ENCODE measurements at places on chromosomes 2 and 18.

GRCh38 chr2:40797120-40797519 lies 345.2 kb upstream of the SLC8A1 start:
- DNase-seq = no peak

DNA sequence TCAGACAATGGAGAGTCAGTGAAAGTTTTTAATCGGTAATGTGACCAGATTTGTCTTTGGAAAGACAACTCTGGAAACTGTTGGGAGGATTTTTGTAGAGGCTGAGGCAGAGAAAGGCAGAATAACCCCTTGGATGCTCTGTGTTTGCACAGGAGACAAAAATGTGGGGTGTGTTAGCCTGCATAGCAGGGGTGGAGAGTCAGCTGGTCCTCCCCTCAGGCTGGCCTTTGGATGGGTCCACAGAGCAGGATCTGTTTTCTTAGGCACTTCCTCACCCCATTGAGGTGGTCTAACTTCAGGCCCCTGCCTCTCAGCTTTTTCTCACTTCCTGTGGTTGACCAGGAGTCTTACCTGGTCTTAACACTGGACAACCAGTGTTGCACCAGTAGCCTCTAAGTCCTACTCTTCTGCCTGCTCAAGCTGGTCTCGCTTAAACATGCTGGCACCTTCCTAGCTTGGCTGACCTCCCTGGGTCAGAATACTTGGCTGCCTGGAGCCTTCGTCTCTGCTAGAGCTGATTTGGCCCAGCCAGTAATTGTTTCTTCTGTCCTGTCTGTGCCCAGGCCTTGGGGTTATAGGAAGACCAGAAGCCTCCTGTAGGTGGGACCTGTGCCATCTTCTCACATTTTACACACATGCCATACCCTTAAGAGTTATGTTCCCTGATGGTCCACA lies 259.8 kb upstream of the RASGRP3 start:
- no peak for DNase-seq

- peak; percentile 0 for DNase-seq
These were observed 256.4 kb upstream of the NETO1 start for GRCh38 chr18:73124175-73124574.

DNA sequence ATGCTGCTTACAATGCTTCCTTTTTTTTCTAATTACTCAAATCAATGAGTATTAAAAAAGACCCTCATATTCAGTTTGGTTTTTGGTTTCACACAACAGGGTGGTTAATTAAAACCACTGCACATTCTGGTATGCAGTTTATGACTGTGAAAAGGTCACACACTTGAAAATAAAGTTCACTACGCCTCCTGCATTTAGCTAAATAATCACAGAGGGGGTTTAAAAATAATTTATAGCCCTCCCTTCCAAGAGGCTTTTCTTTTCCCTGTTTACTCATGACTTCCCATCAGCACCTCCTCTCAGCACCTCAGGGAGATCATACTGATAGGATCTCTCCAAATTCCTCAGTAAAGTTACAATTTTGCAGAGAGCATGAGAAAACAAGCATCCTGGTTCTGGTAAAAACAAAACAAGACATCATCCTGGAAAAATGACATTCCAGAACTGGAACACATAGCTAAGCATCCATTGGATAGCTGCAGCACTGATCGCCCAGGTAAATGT lies 129.5 kb upstream of the TMEM200C start:
- no peak for DNase-seq

DNA sequence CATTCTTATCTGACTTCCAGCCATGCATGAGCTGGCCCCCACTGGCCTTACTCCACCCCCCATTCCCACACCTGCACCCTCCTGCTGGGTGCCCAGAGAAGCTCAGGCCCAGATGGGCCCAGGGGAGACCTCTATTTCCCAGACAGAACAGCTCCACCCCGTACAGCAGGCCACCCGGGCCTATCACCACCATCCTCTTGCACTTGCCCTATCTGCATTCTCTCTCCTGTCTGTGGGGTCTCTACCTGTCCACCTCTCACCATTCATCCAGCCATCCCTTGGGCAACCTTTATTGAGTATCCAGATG lies 25.3 kb upstream of the TNS1 start:
- DNase-seq = no peak

DNA sequence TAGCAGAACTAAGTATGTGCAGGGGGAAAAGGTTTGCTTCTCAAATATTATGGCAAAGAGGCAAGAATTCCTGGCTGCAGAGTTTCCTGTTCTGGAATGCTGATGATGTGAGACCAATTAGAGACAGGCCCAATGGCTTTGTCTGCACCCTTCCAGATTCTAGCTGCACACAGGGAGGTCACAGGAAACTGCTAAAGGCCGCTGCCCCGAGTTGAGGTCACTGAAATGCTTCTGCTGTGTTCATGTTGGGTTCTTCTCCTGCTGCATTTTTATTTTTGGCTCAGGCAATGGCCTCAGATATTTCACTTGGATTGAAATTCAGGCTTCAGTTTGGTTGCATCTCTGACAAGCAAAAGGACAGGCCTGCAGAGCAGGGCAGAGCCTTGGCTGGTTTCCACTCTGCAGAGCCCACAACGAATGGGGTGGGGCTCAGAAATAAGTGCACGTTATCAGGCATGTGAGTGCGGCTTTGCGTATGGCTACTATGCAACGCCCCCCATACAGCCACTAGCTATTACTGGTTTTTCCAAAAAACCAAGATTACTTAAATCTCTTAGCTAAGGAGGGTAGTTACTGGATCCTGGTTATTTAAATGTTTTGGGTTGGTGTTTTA lies 66.9 kb upstream of the FZD5 start:
- DNase-seq = no peak

- no peak for DNase-seq
These were observed 331.7 kb downstream of the TNS1 start for GRCh38 chr2:217671075-217671474.

- DNase-seq = peak; percentile 45
These were observed 10.4 kb upstream of the LRRFIP1 start for GRCh38 chr2:237616734-237617586.

DNA sequence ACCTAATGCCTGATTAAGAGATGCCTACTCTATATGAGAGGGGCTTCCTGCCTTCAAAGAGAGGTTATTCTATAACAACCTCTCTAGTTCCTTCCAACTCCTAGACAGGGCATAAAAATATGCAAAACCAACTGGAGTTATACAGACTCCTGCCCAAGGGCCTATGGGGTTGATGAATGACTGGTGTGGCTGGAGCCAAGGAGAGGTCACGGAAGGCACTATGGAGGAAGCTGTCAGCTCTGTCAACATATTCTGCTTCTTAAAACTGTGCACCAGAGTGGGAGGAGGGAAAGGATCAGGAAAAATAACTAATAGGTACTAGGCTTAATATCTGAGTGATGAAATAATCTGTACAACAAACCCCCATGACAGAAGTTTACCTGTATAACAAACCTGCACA lies 120.9 kb upstream of the CDC42EP3 start:
- DNase-seq = no peak

GRCh38 chr2:26652361-26653041 lies 11.3 kb upstream of the CIB4 start:
- peak; percentile 79 for DNase-seq

DNA sequence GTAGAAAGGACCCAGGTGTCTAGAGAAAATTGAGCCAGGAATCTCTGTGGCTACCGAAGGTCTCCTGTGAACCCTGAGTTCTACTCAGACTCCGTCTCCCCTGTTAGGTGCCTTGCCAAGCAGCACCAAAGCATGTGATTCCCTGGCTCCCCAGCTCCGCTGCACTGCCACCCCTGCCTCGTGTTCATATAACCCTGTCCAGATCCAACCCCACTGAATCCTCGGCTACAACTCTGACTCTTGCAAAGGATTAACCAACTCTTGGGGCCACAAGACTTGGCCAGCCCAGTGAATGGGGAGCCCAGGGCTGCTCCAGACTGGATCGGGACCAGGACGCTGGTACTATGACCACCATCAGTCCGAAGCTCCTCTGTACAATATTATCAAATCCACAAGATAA lies 37.3 kb upstream of the ACAA2 start:
- DNase-seq = no peak

- DNase-seq = no peak
These were observed 39.6 kb downstream of the ACVR1 start for GRCh38 chr2:157836531-157836930.

DNA sequence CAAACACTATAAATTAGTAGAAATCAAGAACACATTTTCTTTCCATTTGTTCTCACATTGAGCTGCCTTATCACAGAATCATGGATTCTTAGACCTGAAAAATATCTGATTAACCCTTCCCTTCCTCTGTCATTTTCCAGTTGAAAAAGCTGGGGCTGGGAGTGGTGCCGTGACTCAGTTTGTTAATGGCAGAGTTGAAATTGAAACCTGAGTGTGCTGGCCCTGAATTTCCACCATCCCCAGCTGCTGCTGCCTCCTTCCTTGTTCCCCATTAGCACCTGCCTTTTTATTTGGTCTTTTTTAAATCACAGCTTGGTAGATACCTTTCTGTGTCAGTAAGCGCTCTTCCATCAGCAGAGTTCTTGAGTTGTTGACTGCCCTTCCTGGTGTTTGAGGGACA lies 10.6 kb downstream of the FARP2 start:
- no peak for DNase-seq

- peak; percentile 58 for DNase-seq
These were observed 47.7 kb upstream of the NR4A2 start for GRCh38 chr2:156380117-156380645.

- no peak for DNase-seq
These were observed 1118.7 kb downstream of the SUCLG1 start for GRCh38 chr2:83340424-83340823.

- DNase-seq = no peak
These were observed 150.1 kb upstream of the LRRTM1 start for GRCh38 chr2:80454628-80455027.

GRCh38 chr18:58716060-58716756 lies 44.9 kb downstream of the MALT1 start:
- peak; percentile 36 for DNase-seq

DNA sequence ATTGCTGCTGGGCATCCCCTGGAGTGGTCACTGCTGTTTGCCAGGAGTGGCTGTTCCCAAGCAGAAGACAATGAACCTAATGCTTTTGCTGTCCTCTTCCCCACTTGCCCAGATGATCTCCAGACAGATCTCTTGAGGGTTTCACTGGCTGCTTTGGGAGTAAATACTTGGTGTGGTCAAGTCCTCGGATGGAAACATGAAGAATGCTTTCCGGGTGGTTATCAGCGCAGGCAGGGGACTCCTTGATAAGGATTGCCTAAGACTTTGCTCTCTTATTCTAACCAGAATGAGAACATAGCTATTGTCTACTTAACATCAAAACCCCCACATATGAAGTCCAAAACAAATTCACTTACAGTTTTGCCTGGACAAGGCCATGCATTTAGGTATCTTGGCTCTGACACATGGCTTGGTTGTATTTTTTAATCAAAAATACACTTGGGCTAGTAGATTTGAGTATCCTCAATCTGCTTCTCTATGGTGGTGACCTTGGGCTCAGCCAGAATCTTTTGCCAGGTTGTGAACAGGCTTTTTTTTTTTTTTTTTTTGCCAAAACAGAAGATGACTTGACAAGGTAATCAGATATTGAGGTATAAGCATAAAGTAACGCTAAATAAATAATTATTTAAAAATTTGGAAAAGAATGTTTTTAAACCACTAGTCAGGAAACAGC lies 34.8 kb upstream of the MYO3B start:
- peak; percentile 83 for DNase-seq

DNA sequence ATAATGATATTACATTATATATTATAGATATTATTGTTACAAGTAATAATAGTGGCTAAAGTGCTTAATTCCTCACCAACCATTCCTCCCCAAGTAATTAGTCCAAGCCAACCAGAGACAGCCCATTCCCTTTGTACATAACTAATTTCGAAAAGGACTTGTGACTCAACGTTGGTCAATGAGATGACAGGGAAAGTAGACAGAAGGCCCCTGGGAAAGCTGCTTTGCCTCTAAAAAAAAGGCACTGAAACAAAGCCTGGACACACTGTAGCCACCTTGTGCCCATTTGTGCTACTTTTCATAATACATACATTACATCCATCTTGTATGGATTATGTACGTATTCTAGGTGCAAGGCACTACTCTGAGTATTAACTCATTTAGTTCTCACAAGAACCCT lies 28.8 kb downstream of the COLEC12 start:
- DNase-seq = no peak

- no peak for DNase-seq
These were observed 338.8 kb downstream of the SETBP1 start for GRCh38 chr18:45019469-45019868.

DNA sequence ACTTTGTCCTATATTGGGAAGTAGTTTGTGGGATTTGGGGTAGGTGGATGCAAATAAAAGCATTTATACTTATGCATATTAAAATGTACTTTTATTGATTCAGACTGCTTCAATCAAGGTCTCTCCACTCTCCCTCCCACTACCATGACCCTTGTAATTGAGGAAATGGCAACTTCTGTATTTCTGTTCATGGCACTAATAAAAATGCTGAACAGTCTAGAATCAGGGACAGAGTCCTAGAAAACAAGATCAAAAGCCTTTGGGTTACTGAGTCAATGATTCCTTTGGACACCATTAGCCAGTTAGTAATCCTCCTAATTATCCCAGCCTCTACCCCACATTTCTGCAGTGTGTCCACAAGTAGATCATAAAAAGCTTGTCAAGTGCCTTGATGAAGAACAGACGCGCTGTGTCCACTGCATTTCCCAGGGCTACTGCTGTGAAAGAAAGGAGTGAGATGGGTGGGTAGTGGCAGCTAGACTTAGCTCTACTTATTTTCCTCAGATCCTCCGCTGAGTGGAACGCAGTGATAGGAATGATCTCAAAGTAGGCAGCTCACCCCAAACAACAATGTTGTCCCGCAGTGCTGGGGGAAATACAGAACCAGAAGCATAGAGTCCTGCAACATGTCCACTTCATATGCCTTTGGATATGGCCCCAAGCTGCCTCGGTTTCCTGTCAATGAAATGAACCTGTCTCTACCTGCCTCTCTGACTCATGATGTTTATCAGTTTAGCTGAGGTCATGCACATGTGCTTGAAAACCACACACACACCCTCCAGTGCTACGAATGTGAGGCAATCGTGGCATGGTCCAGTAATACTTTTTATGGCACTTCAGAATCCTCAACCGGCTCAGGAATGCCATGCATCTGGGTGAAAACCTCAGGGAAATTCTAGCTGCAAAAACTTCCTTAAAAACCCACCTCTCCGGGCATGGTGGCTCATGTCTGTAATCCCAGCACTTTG lies 115.5 kb downstream of the COL6A3 start:
- DNase-seq = peak; percentile 99

GRCh38 chr2:18837240-18837639 lies 247.9 kb upstream of the NT5C1B start:
- no peak for DNase-seq
